ENCODE measurements at places on chromosomes 12 and 14.
A peak's percentile ranks its signal among the peaks of the same experiment; 100 is the strongest.

GRCh38 chr12:113228394-113229028 is 7.2 kb downstream of the TPCN1 start:
- ATAC-seq = no peak

GRCh38 chr14:104331871-104332605 is 193.7 kb downstream of the KIF26A start:
- no peak for ATAC-seq

DNA sequence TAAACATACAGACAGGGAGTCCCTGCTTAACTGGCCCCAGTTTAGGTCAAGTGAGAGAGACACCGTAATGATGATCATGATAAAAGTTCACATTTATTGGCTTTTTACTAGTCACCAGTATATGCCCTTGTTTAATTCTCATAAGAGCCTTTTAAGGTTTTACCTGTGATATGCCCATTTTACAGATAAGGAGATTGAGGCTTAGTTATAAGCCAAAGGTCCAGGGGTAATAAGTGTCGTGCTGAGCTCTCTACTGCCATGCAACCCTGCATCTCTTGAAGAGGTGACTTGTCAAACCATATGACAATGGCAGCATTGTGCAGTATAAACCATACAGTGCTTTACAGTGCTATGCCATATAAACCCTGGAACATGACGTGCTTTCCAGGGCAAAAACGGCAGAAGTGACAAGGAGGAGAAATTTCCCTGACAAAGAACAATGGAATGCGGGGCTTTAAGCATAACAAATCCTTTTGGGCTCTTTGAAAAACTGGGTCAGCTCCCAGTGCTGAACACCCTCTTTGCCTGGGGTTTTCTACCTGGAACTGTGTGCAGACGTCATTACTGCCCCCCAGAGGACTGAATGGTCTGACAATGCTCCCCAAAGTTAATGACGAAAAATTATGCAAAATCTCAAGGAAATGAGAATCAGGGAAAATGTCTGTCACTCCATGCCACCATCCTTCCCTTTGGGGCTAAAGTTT is 59.7 kb upstream of the C14orf132 start:
- ATAC-seq = no peak

DNA sequence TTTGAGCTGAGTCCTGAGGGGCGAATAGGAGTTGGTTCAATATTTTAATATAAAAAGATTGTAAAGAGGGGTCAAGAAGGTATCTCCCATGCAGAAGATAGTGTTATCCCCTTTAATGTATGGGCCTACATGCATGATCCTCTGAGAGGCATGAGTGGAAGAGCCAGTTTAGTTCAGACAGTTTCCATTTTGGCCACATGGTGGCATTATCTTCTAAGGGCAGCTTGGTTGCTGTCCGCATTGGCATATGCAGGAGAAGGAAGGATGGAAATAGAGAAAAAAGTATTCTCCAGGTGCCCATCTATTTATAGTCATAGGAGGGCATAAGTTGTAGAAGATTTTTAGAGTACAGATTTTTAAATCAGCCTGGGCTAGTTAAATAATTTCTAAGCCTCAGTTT is 5.4 kb downstream of the SAMD4A start:
- ATAC-seq = peak; percentile 35

GRCh38 chr12:108173892-108174291 is 44.8 kb downstream of the WSCD2 start:
- ATAC-seq = no peak

DNA sequence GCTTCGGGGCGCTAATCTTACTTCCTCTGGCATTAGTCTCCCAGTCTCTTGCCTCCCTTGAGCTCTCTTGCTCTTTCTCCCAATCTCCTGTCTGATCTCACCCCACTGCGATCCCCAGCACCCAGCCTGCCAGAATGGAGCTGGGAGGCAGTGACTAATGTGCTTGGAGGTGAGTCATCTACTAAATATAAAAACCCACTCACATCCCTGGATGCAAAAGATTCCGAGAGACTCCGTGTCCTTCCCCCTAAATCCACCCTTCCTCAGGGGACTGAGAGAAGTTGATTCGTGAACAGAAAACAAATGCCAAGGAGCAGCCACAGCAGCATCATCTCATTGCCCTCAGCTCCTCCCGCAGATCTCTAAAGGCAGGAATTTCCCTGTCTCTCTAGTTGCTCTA is 45.7 kb upstream of the KCNA5 start:
- no peak for ATAC-seq

GRCh38 chr14:100304825-100305323 is 1.4 kb downstream of the SLC25A29 start:
- no peak for ATAC-seq

DNA sequence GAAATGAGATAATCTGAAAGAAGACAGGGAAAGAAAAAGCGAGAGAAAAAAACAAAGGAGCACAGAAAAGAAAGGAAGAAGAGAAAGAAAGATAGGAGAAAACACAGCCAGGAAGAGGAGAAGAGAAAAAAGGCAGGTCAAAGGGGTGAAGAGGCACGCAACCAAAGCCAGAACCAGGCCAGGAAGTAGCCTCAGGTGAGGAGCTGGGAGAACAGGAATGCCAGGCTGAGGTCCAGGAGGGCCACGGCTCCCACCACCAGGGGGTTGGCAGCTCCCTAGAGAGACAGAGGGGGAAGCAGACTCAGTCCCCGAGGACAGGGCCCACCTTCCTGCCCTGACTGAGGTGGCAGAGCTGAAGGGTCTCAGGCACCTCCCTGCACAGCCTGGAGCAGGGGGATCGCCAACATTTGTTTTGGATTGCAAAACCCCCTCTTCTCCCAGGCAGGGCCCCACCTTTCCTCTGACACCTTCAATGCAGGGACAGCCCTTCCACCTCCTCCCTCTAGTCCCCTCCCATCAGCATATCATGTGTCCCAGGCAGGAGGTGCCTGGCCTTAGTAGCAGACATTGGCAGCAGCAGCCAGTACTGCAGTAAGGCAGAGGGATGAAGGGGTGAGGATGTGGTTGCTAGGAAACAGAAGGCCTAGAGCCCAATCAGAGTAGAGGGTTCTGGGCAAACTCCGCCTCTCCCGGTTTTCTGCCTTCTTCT is 2.0 kb upstream of the AP1G2 start:
- no peak for ATAC-seq

- ATAC-seq = no peak
These were observed 14.2 kb downstream of the ZNF641 start for GRCh38 chr12:48336564-48336963.

- ATAC-seq = no peak
These were observed 458.8 kb downstream of the TMEM117 start for GRCh38 chr12:44294649-44295048.

- no peak for ATAC-seq
These were observed 81.2 kb downstream of the BTG1 start for GRCh38 chr12:92064422-92064821.

- ATAC-seq = no peak
These were observed 217.9 kb upstream of the PWP1 start for GRCh38 chr12:107467716-107468115.

DNA sequence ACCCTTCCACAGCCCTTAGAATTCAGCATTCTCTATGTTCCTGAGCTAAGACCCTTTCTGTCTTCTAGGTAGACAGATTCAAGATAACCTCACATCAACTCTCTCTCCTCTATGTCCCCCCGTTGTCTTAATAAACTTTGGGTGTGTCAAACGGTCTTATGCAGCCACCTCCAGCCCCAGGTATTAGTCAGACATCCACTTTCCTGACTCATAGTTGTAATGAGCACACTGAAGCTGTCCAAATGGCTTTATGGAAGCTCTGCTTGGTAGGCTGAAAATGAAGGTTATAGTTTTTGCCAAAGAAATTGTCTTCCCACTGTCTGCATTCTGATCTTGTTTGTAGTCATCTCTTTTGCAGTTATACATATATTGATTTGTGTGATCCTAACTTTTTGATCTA is 482.0 kb downstream of the RMST start:
- ATAC-seq = no peak

DNA sequence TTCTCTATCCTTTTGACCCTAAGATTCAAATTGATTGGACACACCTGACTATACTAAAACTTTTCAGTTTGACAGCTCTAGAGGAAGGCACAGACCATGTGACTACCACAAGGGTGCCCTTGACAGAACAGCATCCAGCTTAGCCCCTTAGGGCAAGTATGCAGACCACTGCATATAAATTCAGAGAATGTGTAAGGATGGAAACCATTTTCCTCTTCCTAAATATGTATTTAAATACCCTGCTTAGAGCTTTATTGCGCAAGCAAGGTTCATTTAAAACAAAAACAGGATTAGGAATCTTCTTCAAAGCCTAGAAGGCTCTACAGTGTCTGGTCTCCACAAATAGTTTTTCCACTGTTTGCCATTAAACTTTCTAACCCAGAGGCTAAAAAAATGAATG is 202.8 kb downstream of the MED13L start:
- no peak for ATAC-seq

DNA sequence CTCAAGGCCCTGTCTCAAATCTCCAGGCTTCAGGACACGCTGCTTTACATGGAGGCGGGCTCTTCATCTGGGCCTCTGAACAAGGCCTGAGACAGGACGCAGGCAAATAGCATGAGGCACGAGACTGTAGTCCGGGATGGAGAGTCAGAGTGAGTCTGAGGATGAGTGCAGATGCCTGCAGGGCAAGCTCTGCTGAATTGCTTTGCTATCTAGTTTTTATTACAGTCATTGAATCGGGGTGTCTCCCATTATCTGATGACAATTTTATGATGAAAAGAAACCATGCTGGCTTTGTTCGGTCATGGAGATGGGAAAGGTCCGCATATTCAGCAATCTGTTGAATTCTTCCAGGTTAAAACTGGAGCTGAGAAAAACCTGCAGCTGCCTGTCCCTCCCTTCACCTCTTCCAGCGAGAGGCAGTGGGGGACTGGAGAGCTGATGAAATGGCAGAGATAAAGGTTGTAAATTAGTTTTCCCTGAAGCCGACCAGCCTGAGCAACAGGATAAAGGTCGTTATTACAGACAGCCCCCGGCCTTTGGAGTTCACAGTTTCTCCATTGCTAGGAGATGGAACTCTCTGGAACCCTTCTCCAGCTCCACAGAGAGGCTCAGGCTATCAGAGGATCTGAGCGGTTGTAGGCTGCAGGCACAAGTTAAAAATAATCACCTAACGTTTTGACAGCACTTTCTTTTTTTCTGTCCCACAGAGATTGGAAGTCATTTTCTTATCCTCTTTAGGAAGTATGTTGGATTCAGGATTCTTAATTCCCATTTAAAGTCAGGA is 1.3 kb upstream of the ADGRD1 start:
- ATAC-seq = no peak

DNA sequence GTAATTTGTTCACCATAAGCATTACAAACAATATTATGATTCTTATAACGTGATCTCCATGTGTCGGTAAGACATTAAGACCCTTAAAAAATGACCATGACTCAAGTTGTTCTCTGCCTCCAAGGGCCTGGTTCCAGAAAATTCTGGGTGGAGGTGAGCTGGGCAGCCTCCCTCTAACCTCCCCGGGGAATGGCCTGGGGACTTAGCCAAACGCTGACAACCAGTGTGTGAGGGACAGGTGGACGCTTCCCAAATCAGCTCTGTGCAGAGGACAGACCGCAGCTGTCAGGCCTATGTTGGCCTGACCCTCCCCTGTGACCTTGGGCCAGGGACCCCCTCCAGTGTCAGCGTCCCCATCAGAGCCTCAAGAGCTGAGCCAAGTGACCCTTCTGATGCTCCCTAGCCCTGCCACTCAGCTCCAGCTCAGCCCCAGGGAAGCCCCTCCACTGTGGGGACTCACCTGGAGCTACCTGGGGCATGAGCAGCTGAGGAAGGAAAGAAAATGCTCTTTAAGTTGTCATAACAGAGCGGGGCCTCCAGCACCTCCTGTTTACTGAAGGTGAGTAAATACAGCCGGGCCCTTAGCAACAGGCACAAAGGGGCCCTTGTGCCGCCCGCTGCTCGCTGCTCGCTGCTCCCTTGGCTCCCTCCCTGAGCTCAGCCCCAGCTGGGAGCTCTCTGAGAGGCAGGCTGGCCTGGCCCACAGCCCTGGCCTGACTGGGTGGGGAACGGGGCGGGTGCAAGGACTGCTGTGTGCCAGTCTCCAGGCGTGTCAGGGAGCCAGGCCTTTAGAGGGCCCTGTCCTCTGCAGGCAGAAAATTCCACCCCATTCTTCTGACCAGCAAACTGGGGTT is 116.6 kb downstream of the CALM1 start:
- ATAC-seq = no peak

GRCh38 chr14:65787461-65787860 is 374.9 kb downstream of the FUT8 start:
- ATAC-seq = no peak

- peak; percentile 31 for ATAC-seq
These were observed 2.7 kb upstream of the CDKN1B start for GRCh38 chr12:12714276-12715021.

DNA sequence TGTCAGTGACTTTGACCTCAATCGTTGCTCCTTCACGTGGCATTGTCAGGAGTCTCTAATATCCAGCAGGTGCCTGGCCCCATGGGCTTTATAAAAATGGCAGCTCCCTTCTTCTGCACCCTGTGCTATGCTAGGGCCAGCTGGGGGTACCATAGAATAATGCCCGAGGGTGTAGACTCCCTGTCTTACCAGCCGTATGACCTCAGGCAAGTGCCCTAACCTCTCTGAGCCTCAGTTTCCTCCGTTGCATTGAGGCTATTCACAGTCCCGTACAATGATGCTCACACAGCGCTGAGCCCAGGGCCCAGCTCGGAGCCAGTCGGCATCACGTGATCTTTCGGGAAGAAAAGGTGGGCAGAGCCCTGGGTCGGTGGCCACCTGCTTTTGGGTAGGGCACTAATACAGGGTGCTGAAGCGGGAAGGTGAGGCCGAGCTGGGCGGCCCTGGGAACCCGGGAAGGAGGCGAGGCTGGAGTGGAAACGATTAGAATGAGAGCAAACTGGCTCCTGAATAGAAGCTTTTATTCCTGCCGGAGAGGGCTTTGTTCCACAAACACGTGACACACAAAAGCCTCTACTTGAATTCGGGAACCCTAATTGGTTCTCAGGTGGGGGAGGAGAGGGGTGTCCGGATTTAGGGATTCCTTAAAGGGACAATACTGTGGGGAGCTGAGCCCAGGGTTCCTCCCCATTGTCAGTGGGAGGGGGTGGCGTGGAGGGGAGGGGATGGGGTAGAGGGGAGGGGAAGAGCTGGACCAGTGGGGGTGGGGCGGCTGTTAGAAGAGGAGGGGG is 19.9 kb upstream of the MSI1 start:
- no peak for ATAC-seq

DNA sequence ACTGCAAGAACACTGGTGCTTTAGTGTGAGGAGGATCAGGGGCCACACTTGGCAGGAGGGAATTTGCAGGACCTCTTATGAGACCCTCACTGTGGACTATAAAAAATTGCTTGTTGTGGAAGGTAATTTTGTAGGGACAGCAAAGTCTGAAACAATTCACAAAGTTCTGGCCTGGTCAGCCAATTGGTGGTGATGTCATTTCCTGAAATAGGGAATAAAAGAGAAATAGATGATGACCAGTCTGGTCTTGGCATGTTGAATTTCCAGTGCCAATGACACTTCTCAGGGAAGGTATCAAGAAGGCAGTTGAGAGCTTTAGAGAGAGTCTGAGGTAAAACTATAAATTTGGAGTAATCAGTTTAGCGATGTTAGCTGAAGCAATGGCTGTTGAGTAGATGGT is 129.3 kb upstream of the LMNTD1 start:
- ATAC-seq = no peak

- no peak for ATAC-seq
These were observed 10.1 kb downstream of the CHST11 start for GRCh38 chr12:104466709-104467345.

Data from activated T-helper 17 cell treated with anti-CD3 and anti-CD28 coated beads, Interleukin-2, amount 50 U/mL, for 72 hours (primary cell).